Left lung (tissue), 14 donors: ENCODE measurements at places on chromosomes 5 and 9. TPM values are rescaled to one million over a fixed set of nuclear protein-coding genes. Genes with fewer than 3 reads are reported as not detected.
A peak's percentile ranks its signal among the peaks of the same experiment; 100 is the strongest.

The SH2D3C gene
- polyA plus RNA-seq, result 25.1 TPM

GRCh38 chr5:96758621-96759020, 49.1 kb downstream of the ERAP1 start:
- no peak for DNase-seq

The KIF24 gene
- polyA plus RNA-seq, result 6.4 TPM

GRCh38 chr5:152246401-152246800, 158.7 kb downstream of the NMUR2 start:
- DNase-seq, result peak; percentile 50

DNA sequence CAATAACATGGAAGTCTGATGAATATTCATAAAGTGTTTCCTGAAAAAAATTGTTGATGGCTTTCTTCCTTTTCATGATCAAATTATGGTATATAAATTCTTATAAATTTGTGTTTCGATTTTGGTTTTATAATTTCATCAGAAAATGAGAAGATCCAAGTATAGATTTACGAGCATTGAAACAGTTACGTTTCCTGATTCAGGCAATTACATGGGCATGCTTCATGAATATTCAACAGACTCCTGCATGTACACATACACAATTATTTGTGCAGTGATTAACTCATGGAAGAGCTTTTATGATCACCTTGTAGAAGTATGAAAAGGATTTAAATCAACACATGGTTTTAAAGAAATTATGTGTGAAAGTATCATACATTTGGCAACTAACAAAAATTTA, 136.7 kb downstream of the MPDZ start:
- no peak for DNase-seq

The BASP1 gene
- 40.1 TPM for polyA plus RNA-seq

DNA sequence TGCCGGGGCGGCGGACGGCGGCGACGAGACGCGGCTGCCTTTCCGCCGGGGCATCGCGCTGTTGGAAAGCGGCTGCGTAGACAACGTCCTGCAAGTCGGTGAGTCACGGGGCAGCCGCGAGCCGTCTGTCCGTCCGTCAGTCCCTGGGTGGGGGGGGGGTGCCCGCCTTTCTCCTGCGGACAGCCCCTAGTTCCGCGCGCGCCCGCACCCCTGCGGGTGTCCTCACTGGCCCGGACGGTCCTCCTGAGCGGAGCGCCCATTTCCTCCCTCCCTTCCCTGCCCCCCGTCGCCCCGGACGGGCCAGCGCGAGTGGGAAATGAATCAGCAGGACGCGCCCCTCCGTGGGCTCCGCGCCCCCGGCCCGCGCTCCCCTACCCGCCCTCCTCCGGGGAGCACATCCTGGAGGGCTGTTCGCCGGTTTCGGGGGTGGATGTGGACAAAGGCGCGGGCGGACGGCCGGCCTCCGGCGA, 828 bp downstream of the ZSWIM6 start:
- DNase-seq, result peak; percentile 57

- no peak for DNase-seq
These were observed 21.8 kb upstream of the NINJ1 start for GRCh38 chr9:93155716-93156474.

DNA sequence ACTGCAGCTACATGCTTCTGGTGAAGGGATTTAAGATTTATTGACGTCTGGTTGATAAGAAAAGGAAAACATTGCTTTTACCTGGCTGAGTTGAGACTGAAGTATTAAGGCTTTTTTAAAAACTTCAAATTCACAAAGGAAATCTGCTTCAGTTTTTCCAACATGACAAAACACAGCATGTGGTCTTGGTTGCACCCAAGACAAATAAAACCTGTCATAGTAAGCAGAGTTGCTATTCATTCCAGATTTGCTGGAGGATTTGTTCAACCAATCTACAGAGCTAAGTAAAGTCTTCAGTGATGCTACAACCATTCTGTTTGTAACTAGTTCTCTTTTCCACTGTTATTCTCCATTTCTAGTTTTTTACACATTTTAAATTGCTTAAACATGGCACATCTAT, 11.3 kb downstream of the C5orf63 start:
- DNase-seq, result no peak

The DMAC1 gene
- polyA plus RNA-seq, result 67.3 TPM

GRCh38 chr9:112006361-112007020, 109.9 kb downstream of the UGCG start:
- DNase-seq, result no peak

DNA sequence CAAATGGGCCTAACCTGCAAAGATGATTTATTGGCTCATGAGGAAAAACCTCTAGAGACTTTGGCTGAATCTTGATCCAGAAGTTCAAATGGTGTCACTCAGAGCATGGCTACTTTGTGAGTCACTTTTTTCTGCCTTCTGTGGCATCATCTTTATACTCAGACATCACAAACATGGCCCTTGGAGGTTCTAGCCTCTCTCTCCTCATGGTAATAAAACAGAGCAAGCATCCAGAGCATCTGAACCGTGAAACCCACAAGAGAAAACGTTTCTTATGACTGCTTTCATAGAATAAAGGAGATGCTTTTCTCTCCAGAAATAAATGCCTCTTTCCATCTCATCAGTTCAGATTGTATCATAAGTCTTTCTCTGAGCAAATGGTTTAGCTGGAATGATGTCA, 780.3 kb downstream of the KCTD16 start:
- no peak for DNase-seq

GRCh38 chr9:5626727-5627634, 1.9 kb upstream of the RIC1 start:
- no peak for DNase-seq

- DNase-seq, result no peak
These were observed 110.7 kb upstream of the MAMDC2 start for GRCh38 chr9:69932901-69933300.

DNA sequence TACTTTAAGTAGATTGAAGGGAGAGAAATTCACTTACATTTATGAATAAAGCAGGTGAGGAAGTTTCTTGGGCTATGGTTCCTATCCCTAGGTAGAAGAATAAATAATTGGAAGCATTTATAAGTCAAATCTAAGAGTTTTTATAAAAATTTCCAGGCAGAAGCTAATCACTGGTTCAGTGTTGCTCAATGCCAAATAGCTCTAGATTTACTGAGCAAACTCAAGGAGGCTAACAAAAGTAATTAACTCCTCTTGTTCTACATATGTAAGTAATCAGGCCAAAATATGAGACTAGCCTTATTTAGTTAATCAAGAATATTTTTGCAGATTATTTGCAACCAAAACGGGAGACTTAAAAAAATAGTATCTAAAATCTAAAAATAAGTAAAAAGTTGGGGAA, 472.3 kb downstream of the PLK2 start:
- DNase-seq, result no peak

GRCh38 chr5:55601204-55601618, 66.4 kb upstream of the PLPP1 start:
- DNase-seq, result peak; percentile 86

DNA sequence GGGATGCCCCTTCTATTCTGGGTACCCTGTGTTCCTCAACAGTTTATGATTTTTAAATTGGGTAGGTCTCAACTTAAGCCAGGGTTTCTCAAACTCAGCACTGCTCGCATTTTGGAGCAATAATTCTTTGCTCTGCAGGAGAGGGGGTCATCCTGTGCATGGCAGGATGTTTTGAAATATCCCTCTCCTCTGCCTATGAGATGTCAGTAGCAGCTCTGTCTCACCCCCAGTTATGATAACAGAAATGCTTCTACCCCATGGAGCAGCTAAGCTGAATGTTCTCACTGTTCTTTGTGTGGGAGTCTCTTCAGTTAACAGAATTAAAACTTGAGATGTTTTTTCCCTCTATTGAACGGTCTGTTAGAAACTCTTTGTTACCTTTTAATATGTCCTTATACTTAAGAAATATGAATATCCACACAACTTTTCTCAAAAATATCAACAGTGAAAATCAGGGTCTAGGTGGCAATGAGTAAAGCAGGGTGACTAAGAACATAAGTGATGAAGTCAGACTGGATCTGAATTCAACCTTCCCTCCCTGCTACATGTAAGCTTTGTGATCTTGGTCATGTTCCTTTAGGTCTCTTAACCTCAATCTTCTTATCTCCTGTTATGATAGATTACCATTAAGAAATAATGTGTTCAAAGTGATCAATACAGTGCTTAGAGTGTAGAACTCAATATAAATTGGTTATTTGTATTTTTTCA, 89.0 kb downstream of the CAMK4 start:
- no peak for DNase-seq

- DNase-seq, result no peak
These were observed 668.4 kb upstream of the CDH9 start for GRCh38 chr5:27706832-27707231.

The CBY3 gene
- 0.71 TPM for polyA plus RNA-seq

DNA sequence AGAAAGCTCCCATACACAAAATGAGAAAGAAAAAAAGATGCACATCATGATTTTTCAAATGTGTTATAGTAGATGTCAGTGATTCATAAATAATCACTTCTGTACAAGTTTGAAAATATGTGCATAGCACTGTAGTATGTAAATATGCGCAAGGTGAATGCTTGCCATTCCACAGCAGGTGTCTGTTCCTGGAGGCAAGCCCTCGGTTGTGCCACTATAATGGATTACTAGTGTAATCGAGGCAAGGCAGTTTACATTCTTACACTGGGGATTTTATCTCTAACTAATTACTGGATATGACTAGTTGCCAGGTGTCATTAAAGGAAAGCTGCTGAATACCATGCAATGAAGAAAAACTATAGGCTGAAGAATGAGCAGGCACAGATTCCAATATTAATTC, 93.6 kb downstream of the ARHGEF28 start:
- DNase-seq, result no peak

The CNTFR gene
- 27.0 TPM for polyA plus RNA-seq

- DNase-seq, result no peak
These were observed 190.2 kb downstream of the ASTN2 start for GRCh38 chr9:117224695-117225094.

- DNase-seq, result no peak
These were observed 20.7 kb downstream of the COL5A1 start for GRCh38 chr9:134662143-134662876.

GRCh38 chr5:132497488-132497997, 7.0 kb upstream of the IRF1 start:
- DNase-seq, result peak; percentile 36

The FOXD4L5 gene
- 0.21 TPM for polyA plus RNA-seq

The CRAT gene
- polyA plus RNA-seq, result 29.8 TPM

DNA sequence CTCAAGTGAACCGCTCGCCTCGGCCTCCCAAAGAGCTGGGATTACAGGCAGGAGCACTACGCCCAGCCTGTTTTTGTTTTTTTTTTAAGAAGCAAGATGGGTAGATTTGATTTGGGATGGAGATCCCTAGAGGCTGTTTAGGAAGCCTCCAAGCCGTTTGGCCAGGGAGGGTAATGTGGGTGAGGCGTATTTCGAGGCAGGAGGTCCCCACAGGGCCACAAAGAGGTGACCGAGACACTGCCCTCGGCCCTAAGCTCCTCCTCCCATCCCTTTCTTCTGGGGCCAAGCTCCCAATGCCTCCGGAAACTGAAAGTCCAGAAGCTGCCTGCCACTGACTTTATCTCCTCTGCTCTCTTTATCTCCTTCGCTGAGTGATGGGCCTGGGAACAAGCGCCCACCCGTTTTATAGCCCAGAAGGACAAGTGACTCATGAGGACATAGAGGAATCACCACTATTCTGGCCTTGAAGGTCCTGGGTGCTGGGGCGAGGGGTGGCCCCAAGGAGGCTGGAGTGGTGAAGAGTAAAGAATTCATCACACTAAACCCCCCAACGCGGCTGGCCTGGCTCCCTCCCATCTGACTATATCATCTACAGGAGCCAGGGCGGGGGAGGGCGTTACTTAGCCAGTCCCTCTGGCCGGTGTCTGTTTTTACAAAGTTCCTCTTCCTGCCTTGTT, 2.0 kb upstream of the RALGDS start:
- no peak for DNase-seq

The TSSK1B gene
- polyA plus RNA-seq, result 0.06 TPM
